Stimulated activated CD8-positive, alpha-beta memory T cell treated with anti-CD3 and anti-CD28 coated beads, Interleukin-4, amount 100 ng/mL, for 1 hour (primary cell): ENCODE measurements at places on chromosomes 13 and 19.

DNA sequence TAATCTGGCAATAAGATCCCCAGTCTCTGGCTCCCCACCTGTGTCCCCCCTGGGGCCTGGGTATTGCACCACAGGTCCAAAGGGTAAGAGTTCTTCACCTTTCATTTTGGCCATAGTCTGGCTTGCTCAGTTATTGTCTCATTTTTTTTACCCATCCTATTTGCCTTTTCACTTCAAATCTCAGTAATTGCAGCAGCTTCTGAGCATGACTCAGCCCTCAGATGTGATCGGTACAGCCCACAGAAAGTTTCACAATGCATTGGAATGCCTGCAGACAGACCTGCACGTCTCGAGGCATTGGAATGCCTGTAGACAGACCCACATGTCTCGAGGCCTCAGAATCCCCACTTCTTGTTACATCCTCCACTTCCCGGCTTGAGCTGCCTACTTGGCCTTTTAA is 173.6 kb downstream of the NUFIP1 start:
- no peak for DNase-seq

DNA sequence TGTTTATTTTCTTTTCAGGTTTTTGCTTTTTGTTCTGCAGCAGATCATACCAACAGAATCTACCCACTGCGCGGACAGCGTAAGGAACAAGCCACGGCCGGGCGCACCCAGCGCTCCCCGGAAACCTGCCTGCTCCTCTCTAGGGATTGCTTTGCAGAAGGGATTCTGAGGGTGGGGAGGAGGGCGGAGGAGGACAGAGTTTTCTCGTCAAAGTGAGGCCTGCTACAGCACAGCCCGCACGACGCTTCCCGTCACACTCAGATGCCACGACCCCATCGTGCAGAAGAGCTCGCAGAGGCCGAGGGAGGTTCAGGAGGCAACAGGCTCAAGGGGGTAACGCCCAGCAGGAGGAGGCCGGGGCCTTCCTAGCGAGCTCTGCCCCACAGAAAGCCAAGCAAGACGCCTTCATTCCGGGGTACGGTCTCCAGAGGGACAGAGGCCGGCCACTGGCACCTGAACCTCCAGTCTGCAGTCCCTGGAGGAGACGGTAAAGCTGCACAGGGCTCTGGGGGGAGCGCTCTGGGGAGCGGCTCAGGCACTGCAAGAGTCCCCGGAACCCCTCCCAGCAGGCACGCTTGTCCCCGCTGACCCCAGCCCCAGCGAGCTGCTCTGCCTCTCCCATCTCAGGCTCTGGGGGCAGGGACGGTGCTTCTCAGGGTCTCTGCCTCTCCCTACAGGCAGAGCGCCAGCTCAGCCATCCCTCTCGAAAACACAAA is 6.9 kb downstream of the REXO1 start:
- no peak for DNase-seq

- no peak for DNase-seq
These were observed 19.2 kb downstream of the ITM2B start for GRCh38 chr13:48252176-48252575.

GRCh38 chr13:24613755-24614154 is 66.5 kb upstream of the ATP12A start:
- no peak for DNase-seq

- no peak for DNase-seq
These were observed 9.0 kb upstream of the MYDGF start for GRCh38 chr19:4678881-4679790.

- no peak for DNase-seq
These were observed 106.9 kb downstream of the KLF12 start for GRCh38 chr13:74027161-74027779.

DNA sequence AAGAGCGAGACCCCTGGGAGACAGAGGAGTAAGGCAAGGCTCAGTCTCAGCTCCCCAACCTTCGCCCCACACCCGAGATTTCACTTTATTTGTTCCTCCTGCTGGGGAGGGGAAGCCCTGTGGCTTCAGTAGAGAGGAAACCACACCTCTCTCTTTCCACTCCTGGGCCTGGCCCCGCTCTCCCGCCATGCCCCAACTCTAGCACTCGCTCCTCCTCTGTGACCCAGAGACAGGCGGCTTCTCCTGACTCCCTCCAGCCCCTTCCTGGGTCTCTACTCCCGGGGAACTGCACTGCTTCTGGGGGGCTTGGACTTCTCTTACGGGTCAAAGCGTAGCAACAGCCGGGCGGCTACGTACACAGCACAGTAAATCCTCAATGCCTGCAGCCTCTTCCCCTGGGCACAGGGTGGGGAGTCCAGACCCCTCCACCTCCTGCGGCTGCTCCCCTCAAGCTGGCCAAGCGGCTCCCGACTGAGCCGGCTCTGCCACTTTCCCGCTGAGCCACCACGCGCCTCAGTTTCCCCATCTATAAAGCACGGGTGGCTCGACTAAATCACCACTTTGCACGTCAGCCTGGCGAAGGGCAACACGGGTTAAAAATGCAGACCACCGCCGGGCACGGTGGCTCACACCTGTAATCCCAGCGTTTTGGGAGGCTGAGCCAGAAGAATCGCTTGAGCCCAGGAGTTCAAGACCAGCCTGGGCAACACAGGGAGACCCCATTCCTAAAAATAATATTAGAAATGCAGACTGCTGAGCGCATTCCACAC is 1.4 kb downstream of the RNF126 start:
- peak; percentile 36 for DNase-seq

DNA sequence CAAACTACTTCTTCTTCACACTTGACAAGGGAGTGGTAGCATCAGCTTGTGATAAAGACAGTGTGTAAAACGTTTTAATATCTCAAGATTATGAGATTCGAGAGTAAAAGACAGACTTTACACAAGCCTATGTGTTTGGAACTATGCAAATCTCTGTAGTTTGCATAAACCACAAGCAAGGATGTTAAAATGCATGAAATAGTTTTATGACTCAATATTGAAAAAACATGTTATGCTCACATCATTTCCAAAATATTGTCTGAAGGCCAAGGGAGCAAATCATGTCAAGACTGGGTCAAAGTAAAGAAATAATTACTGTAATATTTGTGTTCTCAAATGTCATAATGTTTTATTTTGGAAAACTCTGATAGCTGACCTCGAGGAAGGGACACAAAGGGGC is 316.8 kb upstream of the KLF12 start:
- no peak for DNase-seq

- DNase-seq: no peak
These were observed 27.4 kb downstream of the INSR start for GRCh38 chr19:7266832-7267231.

DNA sequence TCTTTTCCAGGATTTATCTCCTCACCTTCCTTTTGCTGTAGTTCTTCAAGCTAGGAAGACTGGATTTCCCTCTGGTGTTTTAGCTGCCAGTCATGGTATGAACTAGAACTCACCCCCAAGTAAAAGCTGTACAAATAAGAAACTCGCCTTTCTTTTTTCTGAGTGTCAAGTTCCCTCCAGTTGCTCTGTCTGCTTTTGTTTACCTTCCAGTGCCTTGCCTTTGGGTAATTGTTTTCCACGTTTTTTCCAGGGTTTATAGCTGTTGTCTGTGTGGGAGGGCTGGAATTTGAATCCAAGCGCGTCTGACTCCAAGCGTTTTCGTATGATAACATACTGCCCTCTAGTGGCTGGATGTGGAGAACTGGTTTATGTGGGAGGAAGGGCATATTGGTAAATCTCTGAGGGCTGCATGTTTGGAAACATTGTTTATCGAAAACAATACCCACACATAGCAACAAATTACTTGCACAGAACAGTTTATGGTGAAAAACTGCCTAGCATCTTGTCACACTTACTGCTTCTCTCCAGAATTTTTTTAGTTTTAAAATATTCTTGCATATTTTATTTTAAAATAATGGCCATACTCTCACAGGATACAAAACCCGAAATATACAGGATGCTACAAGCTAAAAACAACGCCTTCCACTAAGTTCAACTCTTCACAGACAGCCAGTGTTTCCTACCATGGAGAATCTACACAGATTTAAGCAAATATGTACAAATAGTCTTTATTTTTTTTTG is 19.2 kb downstream of the RCN3 start:
- no peak for DNase-seq

DNA sequence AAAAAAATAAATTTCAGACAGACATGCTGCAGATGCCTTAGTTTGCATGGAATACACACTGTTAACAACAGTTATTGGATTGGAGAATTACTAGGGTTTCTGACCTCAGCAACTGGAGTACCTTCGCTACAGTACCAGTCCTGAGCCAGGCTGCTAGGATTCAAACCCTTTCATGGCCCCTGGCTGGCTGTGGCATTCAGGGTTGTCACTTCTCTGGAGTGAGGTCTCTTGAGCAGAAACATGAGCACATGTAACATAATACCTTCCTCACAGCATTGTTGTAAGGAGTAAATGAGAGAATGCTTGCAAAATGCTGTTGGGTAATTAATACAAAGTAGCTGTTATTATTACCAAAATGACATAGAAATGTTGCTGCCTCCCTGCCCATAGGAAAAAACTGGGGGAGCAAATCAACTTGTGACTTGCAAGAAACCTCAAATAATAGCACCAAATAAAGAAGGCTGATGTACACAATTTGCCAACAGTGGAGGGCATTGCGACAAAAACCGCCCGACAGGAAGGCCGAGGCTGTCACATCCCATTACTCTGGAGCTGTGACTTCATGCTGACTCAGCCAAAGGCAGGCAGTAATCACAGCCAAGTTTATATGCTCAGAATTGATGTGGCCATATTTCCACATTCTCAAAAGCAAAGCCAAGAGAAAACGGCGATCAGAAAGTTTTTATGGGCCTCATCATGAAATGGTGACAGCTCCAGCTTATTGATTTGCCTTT is 100.4 kb downstream of the RFC3 start:
- DNase-seq: no peak

DNA sequence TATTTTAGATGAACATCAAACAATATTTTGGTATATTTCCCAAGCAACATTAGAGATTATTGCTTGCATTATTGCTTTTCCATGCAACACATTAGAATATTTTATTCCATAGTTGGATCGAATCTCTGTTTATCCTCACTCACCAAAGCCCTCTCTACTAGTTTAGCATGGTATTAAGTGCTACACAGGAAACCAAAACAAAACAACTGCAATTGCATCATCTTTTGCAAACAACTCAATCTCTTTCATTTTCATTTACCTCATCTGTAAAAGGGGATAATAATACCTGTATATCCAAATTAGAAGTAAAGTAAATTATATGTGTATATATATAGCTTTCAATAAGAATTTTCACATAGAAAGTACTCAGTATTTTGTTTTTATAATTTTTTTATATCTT is 147.8 kb upstream of the PCDH9 start:
- no peak for DNase-seq

DNA sequence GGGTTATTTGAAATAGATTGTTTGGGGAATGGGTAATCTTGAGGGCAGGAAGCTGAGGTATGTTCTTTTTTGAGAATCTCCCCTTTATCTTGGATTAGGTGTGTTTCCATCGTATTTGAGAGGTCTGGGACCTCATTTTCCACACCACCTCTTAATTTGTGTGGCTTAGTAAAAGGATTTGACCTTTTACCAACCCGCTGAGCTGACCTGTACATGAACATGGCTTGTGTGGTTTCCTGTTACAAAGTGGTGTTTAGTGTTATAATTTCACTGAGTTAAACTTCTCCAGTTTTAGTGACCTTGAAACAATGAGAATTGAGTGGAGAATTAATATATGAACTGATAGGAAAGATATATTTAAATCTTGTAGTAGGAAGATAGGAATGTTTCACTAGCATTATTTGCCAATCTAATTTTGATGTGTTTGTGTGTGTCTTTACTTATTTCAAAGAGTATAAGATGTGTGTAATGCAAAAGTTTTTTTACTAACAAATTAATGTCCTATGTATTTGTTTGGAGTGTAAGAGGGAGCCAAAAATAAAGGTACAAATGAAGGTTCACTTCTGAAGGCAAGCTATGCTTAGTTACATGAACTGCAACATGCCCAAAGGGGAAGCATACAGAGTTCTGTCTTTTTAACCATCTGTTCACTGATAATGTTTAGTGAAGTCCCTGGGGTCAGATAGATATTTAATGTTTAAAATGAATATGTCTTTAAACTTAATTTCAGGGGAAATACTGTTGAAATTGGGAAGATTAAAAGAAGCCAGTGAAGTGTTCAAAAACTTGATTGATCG is 17.1 kb downstream of the NAA16 start:
- DNase-seq: no peak

GRCh38 chr19:28313633-28314032 is 899.3 kb downstream of the UQCRFS1 start:
- no peak for DNase-seq

DNA sequence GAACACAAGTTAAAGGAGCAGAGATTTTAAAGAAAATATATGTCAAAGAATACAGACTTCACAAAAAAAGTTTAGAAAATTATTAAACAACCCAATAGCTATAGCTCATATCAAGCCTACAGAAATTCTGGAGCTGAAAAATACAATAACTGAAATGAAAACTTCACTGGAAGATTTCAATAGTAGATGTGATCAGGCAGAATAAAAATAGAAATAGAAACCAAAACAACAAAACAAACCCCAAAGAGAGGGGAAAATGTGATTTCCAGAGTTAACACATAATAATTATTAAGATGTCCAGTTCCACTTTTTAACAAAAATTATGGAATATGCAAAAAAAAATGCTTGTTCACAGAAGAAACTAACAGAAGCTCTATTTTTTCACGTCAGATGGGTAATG is 23.6 kb downstream of the LRRC63 start:
- DNase-seq: no peak

GRCh38 chr19:34096020-34096915 is 76.0 kb upstream of the LSM14A start:
- DNase-seq: no peak

- DNase-seq: no peak
These were observed 7.3 kb downstream of the PPP6R1 start for GRCh38 chr19:55251341-55252081.

DNA sequence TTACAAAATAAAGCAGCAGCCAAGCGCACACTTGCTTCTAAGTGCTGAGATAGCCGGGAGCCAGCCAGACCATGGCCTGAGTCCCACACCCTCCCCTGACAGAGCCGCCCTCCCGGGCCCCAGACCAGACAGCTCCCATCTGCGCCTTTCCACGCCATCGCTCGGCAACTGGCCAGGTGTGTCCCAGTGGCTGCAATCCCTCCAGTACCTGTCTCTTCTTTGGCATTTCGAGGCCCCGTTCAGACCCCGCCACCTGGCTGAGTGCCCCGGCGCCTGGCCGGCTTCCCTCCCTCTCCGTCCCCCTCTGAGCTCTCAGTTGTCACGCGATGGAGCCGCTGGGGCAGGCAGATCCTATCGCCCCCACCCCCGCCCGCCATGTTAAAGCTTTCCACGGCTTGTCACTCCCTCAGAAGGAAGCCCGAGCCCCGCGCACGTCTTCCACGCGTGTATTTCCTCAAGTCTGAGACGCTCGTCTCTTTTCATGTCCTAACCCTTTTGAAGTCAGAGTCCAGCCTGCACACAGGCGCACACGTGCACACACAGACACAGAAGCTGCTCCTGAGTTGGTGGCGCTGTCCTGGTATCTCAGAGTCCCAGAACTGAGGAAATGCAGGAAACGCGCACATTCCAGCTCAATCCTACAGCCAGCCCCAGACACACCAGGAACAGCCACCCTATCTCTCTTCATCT is 7.9 kb downstream of the MLLT1 start:
- DNase-seq: no peak
